AG08395 (cell line): ENCODE measurements at places on chromosomes 12 and 14.

DNA sequence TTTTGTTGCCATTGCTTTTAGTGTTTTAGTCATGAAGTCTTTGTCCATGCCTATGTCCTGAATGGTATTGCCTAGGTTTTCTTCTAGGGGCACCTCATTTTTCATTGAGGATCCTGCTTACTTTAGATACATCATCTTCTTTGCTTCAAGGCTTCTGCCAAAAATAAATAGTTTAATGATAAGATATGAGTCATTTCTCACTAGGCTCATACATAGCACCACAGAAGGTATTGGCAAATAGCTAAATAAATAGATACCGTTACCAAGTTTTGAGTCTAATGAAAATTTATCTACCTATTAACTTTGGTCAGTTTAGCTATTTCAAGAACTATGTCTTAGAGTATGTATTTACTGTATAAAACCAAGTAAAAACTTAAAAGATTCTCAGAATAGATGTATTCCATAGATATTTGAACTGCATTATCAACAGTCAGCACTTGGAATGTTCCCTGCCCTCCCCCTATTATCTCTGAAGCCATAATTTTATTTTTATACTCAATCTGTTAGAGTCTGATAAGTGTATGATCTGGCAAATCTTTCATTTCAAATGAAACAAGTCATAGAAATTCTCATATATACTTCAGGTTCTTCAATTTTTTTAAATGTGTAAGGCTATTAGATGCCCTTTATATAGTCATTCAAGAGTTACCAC is 310.2 kb downstream of the CCDC91 start:
- no peak for DNase-seq

DNA sequence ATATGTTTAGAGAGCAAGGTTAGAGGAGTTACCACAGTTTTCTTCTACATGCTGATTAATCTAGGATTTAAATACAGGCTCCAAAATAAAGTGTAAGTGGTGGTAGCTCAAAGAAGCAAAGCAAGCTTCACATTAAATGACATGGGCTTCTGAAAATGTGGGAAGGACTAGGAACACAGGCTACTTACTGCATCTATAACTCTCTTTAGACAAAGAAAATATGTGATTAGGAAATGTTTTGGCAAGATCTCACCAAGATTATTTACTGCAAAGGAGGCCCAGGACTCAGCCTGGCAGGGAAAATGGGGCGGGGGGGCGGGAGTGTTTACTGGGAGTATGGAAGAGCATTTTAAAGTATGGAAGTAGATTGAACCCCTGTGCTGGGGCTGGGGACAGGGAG is 39.4 kb downstream of the ETV6 start:
- DNase-seq = no peak

DNA sequence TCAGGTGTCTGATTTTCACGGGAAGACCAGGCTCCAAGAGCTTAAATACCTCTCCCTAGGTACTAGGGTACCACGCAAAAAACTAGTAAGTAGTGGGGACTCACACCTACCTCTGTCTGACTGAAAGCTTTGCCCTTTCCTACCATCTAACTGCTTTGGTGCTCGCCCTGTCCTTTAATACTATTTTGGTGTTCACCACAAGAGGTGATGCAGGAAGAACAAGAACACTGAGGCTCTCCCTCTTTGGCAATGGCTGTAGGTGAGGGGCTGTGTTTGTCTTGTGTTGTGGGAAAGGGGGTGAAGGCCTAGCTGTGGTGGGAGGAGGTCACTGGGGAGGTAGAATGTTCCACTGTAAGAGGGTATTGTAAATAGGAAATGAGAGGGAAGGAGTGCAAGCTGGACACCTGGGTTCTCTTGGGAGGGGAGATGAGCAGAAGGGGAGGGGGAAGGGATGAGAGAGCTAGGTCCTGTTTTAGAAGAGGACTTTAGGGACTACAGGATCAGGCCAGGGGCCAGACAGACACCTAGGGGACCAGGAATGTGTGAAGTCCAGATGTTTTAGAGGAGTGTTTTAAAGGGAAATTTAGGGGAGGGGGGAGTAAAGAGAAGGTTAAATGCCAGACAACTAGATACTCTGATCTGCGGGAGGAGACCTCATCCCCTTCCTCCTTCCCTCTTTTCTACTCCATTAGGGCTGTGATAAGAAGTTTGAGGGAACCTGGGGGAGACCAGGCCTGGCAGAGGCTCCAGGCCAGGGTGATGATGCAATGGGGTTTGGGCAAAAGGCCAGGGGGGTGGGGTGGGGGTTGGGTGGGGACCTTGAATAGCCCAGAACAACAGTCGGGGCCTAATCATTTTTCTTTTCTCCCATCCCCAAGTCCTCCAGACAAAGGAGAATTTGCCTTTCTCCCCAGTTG is 2.1 kb downstream of the ITGA5 start:
- no peak for DNase-seq

DNA sequence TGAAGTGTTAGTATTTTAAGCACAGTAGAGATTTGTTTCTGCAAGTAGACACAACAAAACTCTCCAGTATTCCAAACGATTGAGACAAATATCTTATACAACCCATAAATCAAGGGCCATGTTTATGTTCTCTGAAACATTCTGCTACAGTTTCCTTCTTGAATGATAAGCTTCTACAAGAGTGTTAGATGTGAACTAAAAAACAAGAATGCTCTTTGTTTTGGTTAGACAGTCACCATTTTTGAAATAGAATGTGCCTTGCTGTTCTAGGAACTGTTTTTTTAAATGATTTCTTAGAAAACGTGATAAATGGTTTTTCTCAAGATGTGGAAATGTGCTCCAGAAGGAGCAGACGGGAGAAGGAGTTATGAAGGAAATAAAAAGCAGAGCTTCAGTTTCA is 1656.3 kb upstream of the FLRT2 start:
- no peak for DNase-seq

DNA sequence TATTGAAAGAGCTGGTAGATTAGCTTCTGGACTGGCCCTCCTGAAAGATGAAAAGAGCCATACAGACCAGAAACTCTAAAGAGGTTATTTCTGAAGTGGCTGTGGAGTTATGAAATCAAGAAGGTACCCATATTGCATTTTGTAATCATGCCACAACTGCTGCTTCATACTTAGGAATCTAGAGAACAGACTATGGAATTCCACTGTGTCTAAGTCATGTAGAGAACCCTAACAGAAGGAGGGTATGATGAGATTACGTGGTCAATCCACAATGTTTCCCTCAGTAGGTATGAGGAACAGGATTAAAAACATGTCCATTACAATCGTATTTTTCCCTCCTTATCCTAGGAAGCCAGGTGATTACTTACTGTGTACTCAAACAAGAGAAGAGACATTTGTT is 708.8 kb downstream of the RERGL start:
- DNase-seq = no peak

- DNase-seq = no peak
Observed at GRCh38 chr12:95497031-95497430, 23.1 kb downstream of the METAP2 start.

- no peak for DNase-seq
Observed at GRCh38 chr14:55710506-55711041, 130.6 kb downstream of the KTN1 start.

- no peak for DNase-seq
Observed at GRCh38 chr12:82873951-82874350, 187.2 kb downstream of the TMTC2 start.

GRCh38 chr14:105890474-105891220 is 364.3 kb downstream of the TMEM121 start:
- no peak for DNase-seq

DNA sequence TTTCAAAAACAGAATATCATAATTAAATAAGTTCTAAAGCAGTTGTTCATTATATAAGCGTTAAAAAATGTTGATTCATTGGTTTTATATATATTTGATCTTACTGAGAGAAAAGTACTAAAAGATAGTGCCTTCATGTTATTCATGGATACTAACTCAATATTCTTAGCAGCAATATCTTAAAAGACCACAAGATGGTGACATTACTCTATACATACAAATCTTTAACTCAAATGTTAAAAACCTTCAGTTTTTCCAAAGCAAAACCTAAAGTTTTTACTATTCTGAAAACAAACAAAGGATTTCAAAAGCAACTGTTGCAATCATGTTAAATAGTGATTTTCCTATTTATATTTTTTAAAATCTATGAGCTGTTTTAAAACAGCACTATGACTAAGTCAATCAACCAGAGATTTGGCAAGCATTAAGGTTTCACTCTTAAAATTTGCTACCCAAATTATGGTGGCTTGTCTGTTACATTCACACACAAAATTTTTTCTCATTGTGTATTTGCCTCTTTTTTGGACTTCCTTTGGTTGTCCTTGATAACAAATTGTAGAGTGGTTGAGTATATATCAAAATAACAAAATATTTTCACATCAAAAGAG is 50.1 kb upstream of the RERGL start:
- peak; percentile 20 for DNase-seq

DNA sequence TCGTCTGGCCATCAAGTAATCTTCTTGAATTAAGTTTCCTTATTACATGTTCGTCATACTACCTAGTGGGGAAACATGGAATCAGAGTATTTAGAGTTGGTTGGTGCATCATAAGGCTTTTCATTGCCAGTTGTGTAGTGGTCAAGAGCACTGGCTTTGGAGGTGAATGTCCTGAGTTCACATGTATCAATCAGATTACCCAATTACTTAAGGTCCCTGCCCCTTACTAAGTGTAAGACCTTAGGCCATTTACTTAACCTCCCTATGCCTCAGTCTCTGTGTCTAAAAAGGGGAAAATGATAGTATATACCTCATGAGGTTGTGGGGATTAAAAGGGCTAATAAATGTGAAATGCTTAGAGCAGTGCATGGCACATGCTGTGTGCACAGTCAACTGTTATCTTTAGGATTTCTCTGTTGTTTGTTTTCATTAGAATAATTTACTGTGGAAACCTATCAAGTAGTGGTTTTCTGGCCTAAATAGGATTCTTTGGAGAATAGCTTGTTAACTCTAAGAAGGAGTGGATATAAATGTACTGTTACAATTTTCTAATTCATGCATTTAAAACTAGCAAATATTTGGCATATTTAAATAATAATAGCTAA is 27.0 kb downstream of the MSRB3 start:
- DNase-seq = no peak

GRCh38 chr12:45278447-45278846 is 62.6 kb downstream of the ANO6 start:
- DNase-seq = no peak

DNA sequence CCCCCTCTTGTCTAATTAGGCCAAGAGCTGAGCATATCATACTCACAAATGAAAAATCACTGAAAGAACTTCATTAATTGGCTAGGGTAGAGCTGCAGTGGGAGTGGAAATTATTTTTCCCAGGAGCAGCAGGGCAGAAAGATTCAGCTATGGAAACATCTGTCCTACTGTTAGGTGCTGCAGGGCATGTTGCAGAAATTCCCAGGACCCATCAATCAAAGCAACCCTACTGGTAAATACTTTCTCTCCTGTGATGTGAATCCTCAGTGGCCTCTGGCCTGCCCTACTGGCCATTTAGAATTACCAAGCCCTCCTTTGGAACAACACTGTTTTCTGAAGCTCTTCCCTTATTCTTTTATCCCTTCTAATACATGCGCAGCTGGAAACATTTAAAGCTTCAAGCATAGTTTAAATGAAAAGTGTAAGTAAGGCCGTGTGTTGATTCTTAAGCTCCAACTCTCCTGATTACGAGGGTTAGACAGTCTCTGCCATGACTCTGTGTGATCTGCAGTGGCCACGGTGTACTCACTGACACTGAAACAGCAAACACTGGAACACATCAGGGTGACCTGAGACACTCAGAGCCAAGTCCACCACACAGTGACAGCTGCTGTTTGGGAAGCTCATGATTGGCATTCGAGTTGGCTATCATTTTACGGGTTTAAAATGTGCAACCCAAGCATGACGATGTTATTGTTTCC is 62.6 kb upstream of the TMCC3 start:
- DNase-seq = no peak

GRCh38 chr12:95648990-95649791 is 97.9 kb upstream of the USP44 start:
- peak; percentile 45 for DNase-seq

DNA sequence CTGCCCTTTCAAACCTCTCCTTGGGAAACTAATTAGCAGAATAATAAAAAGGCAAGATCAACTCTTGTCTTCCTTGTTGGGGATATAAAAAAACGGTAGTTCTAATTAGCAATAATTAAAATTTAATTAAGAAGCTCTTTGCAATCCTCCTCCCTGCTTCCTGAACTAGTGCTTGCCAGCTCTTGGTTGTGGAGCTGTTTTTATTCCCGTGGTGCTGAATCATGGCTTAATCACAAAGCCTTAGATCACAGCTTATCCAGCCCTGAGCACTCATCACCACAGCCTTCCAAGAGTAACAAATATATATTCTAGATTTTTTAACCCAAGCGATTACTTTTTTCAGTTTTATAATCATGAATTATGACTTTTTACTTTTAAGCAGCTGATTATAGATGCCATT is 63.2 kb upstream of the INSM2 start:
- peak; percentile 21 for DNase-seq

DNA sequence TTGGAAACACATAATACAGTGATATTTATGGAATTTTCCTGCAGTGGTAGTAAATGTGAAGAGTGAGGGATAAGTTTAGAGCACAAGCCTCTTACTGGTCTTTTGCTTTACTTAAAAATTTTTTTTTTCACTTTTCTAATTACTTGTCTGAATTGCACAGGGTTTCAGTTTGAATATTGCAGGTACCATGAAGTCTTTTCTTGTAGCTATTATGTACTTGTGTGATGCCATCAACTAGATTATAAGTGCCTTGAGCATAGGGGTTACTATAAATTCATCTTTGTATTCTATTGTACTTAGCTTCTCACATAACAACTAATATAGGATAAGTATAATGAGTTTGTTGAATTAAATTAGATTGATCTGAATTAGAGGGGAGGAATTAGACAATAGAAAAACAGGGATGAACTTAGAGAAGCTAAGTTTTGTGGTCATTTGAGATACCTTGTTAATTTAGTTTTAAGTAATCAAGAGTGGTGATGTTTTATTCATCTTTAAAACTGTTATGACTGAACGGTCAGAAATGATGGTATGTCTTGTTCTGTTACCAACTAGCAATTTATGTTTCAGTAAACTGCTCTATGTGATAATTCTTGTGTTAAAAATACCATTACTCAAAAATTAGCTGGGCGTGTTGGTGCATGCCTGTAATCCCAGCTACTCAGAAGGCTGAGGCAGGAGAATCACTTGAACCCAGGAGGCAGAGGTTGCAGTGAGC is 42.1 kb downstream of the CCDC91 start:
- no peak for DNase-seq
